ENCODE measurements at places on chromosomes 6 and 20. TPM values are rescaled to one million over a fixed set of nuclear protein-coding genes. Genes with fewer than 3 reads are reported as not detected.
A peak's percentile ranks its signal among the peaks of the same experiment; 100 is the strongest.

BFSP1 gene
- 5.7 TPM for total RNA-seq

DNA sequence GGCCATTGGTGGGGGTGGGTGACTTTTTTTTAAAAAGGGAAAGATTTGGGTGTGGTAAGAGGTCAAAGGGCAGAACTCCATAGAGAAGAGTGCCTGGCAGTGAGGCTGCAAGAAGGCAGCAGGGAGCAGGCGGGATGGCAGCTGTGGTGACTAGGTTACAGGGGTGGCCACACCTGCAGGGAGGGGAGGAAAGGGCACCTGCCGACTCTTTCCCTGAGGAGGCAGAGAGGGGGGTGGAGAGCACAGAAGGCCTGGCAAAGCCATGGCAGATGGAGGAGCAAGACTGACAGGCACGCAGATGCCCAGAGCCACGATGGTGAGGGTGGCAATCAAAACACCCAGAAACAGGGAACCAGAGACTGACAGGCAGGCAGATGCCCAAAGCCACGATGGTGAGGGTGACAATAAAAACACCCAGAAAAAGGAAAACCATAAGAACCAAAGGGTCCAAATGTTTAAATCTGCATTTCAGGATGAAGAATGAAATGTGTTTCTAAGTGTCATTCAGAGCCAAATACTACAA lies 19.3 kb downstream of the CST7 start:
- no peaks in the 10 kb centered on the region for H3K4me1 ChIP-seq
- peaks cover 37% of the 10 kb centered on the region for H3K36me3 ChIP-seq
- H3K27me3 ChIP-seq, result no peaks in the 10 kb centered on the region
- no peak overlapping the region for H3K4me3 ChIP-seq
- DNase-seq, result no peak

DNA sequence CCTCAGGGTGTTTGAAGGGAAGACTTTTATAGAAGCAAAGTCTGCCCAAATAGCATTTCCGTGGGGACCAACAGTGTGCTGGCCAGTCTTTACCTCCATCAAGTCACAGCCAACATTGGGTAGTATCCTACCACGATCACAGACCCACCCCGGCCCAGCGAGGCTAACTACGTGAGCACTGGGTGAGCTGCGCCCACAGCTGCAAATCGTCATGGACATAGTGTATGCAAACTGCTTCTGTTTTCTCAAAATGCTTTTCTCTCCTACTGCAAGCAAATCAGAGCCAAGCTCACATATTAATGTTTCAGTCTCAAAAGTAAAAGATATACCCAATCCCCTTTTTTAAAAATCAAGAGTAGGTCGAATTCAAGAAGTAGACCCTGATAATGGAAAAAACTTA lies 592.8 kb upstream of the CDH4 start:
- H3K4me1 ChIP-seq, result no peaks in the 10 kb centered on the region
- no peak for DNase-seq
- no peaks in the 10 kb centered on the region for H3K36me3 ChIP-seq
- no peak overlapping the region for H3K27ac ChIP-seq

GRCh38 chr6:156519940-156520339 lies 257.2 kb upstream of the ARID1B start:
- DNase-seq, result no peak
- no peak overlapping the region for H3K27ac ChIP-seq
- H3K4me3 ChIP-seq, result no peak overlapping the region
- no peaks in the 10 kb centered on the region for H3K4me1 ChIP-seq

TRIM10 gene
- total RNA-seq, result not detected

- no peak overlapping the region for H3K27ac ChIP-seq
- DNase-seq, result no peak
- no peaks in the 10 kb centered on the region for H3K27me3 ChIP-seq
- H3K4me3 ChIP-seq, result peak overlapping the region; percentile 87
- H3K4me1 ChIP-seq, result peaks cover 31% of the 10 kb centered on the region
- peaks cover under 1% of the 10 kb centered on the region for H3K36me3 ChIP-seq
Measured at GRCh38 chr6:105401247-105402089, 1.4 kb downstream of the PREP start.

GRCh38 chr6:25346064-25346463 lies 66.9 kb downstream of the CARMIL1 start:
- H3K27ac ChIP-seq, result no peak overlapping the region
- no peaks in the 10 kb centered on the region for H3K36me3 ChIP-seq
- no peaks in the 10 kb centered on the region for H3K27me3 ChIP-seq
- peaks cover 13% of the 10 kb centered on the region for H3K4me1 ChIP-seq

SEMG1 gene
- total RNA-seq, result not detected

DNA sequence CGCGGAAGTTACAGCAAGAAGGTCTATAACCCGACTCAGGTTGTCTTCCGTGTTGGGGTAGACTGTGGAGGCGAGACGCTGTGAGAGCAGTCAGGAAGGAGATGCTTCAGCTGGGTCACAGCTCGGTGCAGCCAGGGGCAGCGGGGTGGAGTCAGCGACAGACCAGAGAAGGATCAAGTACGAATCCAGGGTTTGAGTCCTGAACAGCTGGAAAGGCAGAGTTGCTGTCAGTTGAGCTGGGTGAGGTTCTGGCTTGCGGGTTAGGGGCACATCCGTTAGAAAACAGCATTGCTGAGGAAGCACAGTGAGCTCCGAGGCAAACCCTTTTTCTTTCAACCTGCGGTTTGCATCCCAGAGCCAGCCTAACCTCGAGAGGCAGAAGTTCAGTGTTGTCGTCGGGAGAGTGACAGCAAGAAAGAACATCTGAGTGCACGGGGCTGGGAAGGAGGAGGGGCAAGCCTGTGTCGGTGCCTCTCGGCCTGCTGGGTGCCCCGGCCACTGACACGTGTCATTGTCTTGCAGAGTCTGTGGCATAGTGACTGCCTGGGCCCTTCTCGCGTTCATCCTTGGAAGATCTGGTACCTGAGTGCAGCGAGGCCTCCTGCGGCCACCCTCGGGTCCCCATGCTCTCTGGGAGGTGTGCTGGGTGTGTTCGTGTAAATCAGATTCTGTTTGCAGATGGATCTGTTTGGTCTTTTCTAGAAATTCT lies 20.0 kb downstream of the PNLDC1 start:
- DNase-seq, result no peak
- H3K4me1 ChIP-seq, result peaks cover 5% of the 10 kb centered on the region
- no peak overlapping the region for H3K4me3 ChIP-seq
- H3K27ac ChIP-seq, result no peak overlapping the region

PI16 gene
- not detected for total RNA-seq

- H3K27me3 ChIP-seq, result no peaks in the 10 kb centered on the region
- H3K27ac ChIP-seq, result no peak overlapping the region
- no peak for DNase-seq
- no peak overlapping the region for H3K4me3 ChIP-seq
Measured at GRCh38 chr6:116165596-116165995, 39.7 kb upstream of the COL10A1 start.

TBC1D22B gene
- 15.2 TPM for total RNA-seq

DNA sequence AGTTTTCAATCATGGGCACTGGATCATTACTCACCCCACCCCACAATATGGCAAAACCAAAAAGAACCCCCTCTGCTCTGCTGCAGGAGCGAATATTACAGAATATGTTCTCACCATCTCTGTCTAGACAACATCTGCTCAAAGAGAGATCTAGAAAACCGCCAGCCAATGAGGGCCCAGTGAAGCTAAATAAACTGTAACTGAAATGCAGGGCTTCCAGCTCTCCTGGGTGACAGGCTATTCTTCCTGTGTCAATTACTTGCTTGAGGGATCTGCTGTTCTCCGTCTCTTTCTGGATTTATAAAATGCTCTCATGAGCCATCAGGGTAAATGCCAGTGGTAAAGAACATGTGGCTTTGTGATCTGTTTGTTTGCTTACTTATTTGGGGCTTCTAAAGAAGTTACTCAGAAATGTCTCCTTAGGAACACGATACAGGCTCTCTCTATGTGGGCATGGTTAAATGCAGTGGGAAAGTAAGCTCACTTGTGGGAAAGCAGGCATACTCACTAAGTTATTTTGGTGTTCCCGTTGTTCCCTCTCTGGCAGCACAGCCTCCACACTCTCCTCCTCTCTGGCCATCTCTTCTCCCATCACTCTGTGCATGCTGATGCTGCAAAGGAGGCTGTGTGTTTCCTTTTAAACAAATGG lies 44.8 kb downstream of the TTI1 start:
- H3K27ac ChIP-seq, result peak overlapping the region; percentile 90
- H3K36me3 ChIP-seq, result no peaks in the 10 kb centered on the region
- peaks cover 51% of the 10 kb centered on the region for H3K4me1 ChIP-seq
- no peak for DNase-seq

DNA sequence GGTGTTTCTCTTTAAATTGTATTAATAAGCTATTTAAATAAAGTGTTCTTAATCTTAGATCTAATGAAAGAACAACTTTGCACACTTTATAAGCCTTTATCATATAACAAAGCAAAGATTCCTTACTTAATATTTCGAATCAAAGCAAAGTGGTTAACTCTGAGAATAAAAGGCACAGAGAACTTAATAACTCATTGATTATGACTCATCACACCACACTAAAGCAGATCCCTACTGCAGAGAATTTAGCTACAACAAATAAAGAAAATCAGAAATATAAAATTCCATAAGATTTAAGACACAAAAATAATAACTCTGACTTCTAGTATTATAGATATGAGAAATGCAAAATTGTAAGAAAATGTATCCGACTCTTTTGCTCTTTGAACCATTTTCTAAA lies 135.6 kb upstream of the RUNX2 start:
- H3K27me3 ChIP-seq, result no peaks in the 10 kb centered on the region
- no peak overlapping the region for H3K4me3 ChIP-seq
- no peaks in the 10 kb centered on the region for H3K36me3 ChIP-seq

- no peaks in the 10 kb centered on the region for H3K27me3 ChIP-seq
- H3K36me3 ChIP-seq, result no peaks in the 10 kb centered on the region
- no peak for DNase-seq
- H3K27ac ChIP-seq, result no peak overlapping the region
- H3K4me3 ChIP-seq, result no peak overlapping the region
- peaks cover 13% of the 10 kb centered on the region for H3K4me1 ChIP-seq
Measured at GRCh38 chr6:81838031-81838430, 85.5 kb upstream of the TENT5A start.

PPP1R3G gene
- total RNA-seq, result 1.3 TPM

DNA sequence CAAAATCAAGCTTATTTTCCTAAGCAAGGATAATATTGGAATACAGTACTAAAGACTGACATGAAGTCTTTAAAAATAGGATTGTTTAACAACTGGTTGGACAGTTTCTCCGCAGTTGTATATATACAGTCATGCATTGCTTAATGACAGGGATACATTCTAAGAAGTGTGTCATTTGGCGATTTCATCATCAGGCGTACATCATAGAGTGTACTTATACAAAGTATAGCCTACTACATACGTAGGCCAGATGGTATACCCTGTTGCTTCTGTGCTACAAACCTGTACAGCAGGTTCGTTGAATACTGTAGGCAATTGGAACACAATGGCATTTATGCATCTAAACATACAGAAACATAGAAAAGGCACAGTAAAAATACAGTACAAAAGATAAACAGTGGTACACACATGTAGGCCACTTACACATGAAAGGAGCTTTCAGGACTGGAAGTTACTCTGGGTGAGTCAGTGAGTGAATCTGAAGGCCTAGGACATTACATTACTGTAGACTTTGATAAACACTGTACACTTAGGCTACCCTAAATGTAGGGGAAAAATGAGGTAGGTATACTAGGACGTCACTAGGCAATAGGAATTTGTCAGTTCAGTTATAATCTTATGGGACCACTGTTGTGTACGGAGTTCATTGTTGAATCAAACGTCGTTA lies 20.1 kb downstream of the HECA start:
- H3K27me3 ChIP-seq, result no peaks in the 10 kb centered on the region
- H3K27ac ChIP-seq, result no peak overlapping the region
- peaks cover 6% of the 10 kb centered on the region for H3K36me3 ChIP-seq
- H3K4me1 ChIP-seq, result peaks cover 41% of the 10 kb centered on the region

DYNLT2 gene
- 2.4 TPM for total RNA-seq

PHF10 gene
- 75.9 TPM for total RNA-seq

DNA sequence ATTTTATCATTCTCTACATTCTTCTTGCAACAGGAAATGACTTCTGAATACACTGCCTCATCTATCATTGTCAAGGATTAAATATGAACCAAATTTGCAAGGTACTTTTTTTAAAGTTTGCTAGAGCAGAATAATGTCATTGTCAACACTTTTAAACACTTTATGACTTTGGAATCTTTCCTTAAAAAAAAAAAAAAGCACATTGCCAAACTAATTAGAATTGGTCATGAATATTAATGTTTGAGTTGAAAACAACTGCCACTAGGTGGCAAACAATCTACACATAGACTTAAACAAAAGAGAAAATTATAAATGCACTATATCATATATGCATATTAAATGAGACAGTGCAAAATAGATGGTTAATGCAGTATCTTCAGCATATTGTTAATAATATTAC lies 32.5 kb upstream of the TMEM244 start:
- no peaks in the 10 kb centered on the region for H3K36me3 ChIP-seq
- peaks cover 16% of the 10 kb centered on the region for H3K27me3 ChIP-seq
- no peak for DNase-seq
- no peak overlapping the region for H3K27ac ChIP-seq
- no peak overlapping the region for H3K4me3 ChIP-seq
- no peaks in the 10 kb centered on the region for H3K4me1 ChIP-seq

TMEM74B gene
- 1.1 TPM for total RNA-seq

DNA sequence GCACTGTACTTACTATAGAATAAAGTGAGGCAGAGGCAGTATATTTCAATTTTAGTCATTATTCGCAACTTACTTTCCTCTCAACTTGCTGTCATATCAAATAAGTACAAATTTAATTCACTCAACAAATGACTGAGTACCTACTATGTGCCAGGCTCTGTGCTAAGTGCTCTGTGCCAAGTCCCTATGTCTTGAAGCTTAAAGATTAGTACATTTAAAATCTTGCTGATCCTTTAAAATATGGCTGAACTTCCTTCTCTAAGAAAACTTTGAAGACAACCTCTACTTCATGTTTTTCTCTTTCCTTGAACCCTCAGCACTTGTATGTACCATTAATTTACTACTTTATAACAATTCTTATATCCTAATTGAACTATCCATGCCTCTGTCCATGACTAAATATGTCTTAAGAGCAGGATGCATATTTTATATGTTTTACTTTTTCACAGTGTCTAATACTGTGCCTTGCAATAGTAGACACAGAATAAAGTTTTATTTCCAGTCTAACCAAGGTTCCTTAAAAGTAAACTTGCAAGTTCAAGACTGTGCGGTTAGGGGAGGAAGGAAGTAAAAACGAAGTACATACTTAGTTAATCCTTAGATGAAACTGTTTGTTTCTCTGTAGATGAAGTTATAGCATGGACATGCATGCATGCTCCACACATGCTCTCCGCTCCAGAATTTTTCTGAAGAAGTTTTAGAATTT lies 10.0 kb upstream of the LATS1 start:
- peaks cover 19% of the 10 kb centered on the region for H3K36me3 ChIP-seq
- H3K27me3 ChIP-seq, result no peaks in the 10 kb centered on the region
- no peaks in the 10 kb centered on the region for H3K4me1 ChIP-seq
- no peak overlapping the region for H3K27ac ChIP-seq
- no peak for DNase-seq

GSTA2 gene
- not detected for total RNA-seq

GRCh38 chr6:8545336-8545735 lies 110.0 kb upstream of the SLC35B3 start:
- no peak for DNase-seq
- no peaks in the 10 kb centered on the region for H3K27me3 ChIP-seq
- peaks cover 30% of the 10 kb centered on the region for H3K4me1 ChIP-seq

- peak overlapping the region; percentile 52 for H3K4me3 ChIP-seq
- no peak for DNase-seq
- H3K36me3 ChIP-seq, result no peaks in the 10 kb centered on the region
- H3K4me1 ChIP-seq, result peaks cover 3% of the 10 kb centered on the region
- peaks cover 99% of the 10 kb centered on the region for H3K27me3 ChIP-seq
Measured at GRCh38 chr6:100465701-100466409, 1.1 kb upstream of the SIM1 start.

LGSN gene
- total RNA-seq, result not detected

GABRR1 gene
- total RNA-seq, result not detected

GMDS gene
- total RNA-seq, result 36.7 TPM

LRRC73 gene
- 0.58 TPM for total RNA-seq

Measured in mesothelial cell of epicardium (in vitro differentiated cells).